ENCODE measurements at places on chromosomes 7 and 10.

DNA sequence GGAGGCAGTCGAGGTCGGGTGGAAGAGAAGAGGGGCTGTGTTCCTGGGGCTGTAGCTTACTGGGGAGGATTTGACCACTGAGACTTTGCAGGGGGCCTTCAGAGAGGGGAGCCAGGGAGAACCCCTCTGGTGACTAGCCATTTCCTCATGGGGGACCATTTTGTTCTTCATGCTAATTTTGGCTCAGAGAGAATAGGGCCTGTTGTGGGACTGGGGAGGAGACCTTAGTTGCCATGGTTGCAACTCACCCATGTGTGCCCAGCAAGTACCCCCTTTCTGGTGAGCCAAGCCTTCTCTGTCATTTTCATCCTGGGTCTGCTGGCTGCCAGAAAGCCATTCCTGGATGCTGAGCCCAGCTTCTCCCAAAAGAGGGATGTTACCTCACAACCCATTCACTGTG lies 120.9 kb downstream of the GRK5 start:
- DNase-seq: no peak

GRCh38 chr7:16354573-16354972 lies 66.8 kb downstream of the CRPPA start:
- no peak for DNase-seq

DNA sequence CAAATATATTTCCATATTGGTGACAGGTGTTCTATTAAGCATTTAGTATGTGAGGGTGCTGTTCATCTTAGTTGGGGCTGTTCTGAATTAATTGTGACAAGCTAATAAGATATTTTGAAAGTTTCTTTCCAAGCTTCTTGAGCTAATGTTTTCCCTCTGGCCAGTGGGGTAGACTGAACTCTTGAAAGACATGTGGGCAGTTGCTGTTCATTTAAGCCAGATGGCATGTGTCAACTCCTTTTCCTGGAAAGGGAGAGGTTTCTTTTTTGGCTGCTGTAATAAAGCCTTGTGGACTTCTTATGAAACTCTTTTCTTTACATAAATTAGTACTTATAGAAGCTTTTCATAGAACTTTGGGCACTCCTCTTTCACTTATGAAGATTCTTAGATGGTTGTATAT lies 21.7 kb downstream of the RAB18 start:
- DNase-seq: no peak

DNA sequence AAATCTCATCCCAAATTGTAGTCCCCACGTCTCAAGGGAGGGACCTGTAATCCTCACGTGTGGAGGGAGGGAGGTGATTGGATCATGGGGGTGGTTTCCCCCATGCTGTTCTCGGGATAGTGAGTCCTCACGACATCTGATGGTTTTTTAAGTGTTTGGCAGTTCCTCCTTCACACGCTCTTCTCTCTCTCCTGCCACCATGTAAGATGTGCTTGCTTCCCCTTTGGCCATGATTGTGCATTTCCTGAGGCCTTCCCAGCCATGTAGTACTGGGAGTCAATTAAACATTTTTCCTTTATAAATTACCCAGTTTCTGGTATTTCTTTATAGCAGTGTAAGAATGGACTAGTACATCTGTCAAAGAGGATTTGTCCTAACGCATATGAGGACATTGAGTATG lies 59.5 kb downstream of the RGS10 start:
- no peak for DNase-seq

DNA sequence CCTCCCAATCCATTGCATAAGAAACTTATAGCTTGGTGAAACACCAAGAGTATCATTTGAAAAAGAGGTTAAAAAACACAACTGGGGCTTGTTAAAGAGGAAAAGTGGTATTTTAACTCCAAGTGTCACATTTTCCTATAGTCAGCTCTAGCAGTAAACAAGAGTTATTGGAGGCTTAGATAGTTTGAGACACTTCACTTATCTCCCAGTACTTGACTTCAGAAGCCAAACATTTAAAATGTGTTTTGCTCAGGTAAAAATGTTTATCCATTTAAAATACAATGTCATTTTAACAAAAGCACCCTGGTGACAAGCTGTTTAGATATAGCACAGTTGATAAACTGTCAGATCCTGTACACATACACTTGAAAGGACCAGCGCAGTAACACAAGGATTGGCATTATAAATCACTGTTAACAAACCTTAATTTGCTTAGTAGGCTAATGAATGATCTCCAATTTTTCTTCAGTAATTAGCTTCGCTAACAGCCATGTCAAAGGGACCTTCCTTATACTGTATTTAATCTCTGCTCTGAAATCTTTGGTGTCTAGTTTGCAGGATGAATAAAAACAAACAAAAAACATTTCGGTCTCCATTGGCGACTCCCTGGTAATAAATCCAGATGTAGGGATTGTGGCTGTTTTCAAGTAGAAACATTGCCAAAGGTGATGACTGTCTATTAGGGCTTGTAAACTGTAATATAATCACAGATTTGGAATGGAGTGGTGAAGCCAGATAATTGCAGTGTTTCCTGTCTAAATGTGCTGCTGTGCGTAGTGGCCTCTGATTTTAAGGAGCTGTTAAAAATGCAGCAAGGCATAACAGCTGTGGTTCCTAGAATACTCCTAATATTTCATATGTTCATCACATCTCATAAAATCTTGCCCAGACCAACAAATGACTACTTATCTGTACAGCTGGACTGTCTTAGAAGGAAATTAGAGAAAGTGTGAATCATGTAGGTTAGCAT lies 545.1 kb downstream of the AUTS2 start:
- DNase-seq: no peak

GRCh38 chr7:148783801-148784527 lies 85.3 kb downstream of the CUL1 start:
- DNase-seq: no peak
